ENCODE measurements at places on chromosomes 1 and 21.

DNA sequence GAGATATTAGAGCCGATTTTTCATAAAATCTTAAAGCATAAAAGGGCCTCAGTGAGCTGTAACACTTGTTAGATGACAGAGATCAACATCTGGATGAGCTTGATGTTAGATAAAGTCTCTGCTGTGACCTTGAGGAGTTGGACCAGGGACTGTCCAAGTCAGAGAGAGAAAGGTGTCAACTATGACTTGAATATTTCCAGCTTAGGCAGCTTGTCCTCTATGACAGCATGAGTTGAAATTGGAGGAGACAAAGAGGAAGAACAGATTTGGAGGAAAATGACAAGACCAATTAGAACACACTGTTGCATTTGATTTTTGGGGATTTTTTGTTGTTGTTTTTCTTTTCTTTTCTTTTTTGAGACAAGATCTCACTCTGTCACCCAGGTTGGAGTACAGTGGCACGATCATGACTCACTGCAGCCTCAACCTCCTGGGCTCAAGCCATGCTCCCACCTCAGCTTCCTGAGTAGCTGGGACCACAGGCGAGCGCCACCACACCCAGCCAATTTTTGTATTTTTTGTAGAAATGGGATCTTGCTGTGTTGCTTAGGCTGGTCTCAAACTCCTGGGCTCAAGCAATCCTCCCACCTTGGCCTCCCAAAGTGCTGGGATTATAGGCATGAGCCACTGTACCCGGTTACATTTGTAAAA is 35.3 kb upstream of the CLIC4 start:
- H3K27me3 ChIP-seq: no peaks in the 10 kb centered on the region
- H3K27ac ChIP-seq: no peak overlapping the region
- DNase-seq: no peak
- H3K36me3 ChIP-seq: no peaks in the 10 kb centered on the region
- peaks cover 14% of the 10 kb centered on the region for H3K4me1 ChIP-seq

DNA sequence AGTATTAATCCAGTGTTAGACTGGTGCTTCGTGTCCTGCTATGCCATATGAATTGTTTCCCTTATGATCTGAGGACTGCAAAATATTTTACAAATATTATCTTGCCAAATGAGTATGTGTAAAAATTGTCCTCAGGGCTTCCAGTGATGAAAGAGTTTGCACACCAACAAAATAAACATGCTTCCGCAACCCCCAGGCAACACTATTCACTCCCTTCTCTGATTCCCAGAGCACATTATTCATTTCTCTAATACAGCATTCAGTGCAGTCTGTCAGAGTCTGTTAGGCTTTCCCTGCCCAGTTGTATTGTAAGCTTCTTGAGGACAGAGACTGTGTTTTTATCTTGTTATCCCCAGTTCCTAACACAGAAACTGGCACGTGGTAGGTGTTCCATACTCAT is 409.9 kb upstream of the C1orf87 start:
- H3K27ac ChIP-seq: no peak overlapping the region
- no peak for DNase-seq
- no peak overlapping the region for H3K4me3 ChIP-seq
- H3K4me1 ChIP-seq: no peaks in the 10 kb centered on the region
- H3K27me3 ChIP-seq: no peaks in the 10 kb centered on the region
- H3K36me3 ChIP-seq: no peaks in the 10 kb centered on the region

- no peak overlapping the region for H3K27ac ChIP-seq
- H3K27me3 ChIP-seq: no peaks in the 10 kb centered on the region
- no peak for DNase-seq
- peaks cover 5% of the 10 kb centered on the region for H3K36me3 ChIP-seq
These were observed 108.7 kb downstream of the RGL1 start for GRCh38 chr1:183913567-183913993.

- H3K4me3 ChIP-seq: no peak overlapping the region
- no peaks in the 10 kb centered on the region for H3K4me1 ChIP-seq
- DNase-seq: no peak
- no peaks in the 10 kb centered on the region for H3K27me3 ChIP-seq
These were observed 32.9 kb downstream of the NBPF3 start for GRCh38 chr1:21472861-21473260.

- H3K36me3 ChIP-seq: peaks cover 1% of the 10 kb centered on the region
- H3K27ac ChIP-seq: no peak overlapping the region
- H3K4me1 ChIP-seq: no peaks in the 10 kb centered on the region
- H3K27me3 ChIP-seq: peaks cover 69% of the 10 kb centered on the region
- DNase-seq: no peak
These were observed 12.8 kb downstream of the SH2D1B start for GRCh38 chr1:162398999-162399580.

DNA sequence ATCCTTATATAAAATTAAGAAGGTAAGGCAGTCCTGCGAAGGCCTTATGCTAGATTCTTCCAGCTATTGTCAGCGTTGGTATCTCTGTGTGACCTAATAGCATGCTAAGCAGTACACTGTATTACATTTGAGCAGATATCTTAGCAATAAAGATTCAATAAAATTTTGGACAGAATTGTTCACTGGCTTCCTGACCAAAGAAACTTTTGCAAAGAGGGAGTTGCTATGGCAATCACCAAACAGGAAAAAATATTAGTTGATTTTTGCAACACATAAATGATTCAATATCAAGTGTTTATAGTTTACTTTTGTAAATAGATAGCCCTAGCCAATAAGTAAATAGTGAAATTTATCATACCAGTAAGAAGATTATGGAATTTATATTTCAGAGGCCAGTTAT is 31.0 kb upstream of the PLEKHO1 start:
- DNase-seq: no peak
- no peak overlapping the region for H3K4me3 ChIP-seq
- no peaks in the 10 kb centered on the region for H3K4me1 ChIP-seq
- H3K36me3 ChIP-seq: peaks cover 11% of the 10 kb centered on the region

GRCh38 chr1:40553017-40553416 is 21.6 kb downstream of the ZNF684 start:
- H3K4me1 ChIP-seq: no peaks in the 10 kb centered on the region
- peaks cover 2% of the 10 kb centered on the region for H3K36me3 ChIP-seq
- H3K27me3 ChIP-seq: no peaks in the 10 kb centered on the region
- H3K4me3 ChIP-seq: no peak overlapping the region
- DNase-seq: no peak

DNA sequence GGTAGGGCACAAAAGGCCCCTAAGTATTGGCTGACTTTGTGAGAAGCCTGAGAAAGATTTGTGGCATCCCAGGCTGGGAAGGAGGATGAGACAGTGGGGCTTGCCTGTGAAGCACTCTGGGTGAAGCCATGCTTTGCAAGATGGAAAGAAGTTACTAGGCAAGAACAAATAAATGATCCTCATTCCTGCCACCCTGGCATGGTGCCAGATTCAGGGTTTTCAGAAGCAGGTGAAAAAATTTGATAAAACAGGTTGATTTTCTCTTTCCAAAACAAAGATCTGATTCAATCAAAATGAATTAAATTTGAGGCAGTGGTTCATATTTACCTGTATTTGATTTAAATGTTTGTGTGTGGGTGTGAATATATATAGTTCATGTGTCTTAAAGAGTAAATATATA is 386.9 kb upstream of the PROX1 start:
- no peaks in the 10 kb centered on the region for H3K4me1 ChIP-seq
- H3K4me3 ChIP-seq: no peak overlapping the region
- DNase-seq: no peak
- H3K36me3 ChIP-seq: no peaks in the 10 kb centered on the region
- H3K27me3 ChIP-seq: no peaks in the 10 kb centered on the region

DNA sequence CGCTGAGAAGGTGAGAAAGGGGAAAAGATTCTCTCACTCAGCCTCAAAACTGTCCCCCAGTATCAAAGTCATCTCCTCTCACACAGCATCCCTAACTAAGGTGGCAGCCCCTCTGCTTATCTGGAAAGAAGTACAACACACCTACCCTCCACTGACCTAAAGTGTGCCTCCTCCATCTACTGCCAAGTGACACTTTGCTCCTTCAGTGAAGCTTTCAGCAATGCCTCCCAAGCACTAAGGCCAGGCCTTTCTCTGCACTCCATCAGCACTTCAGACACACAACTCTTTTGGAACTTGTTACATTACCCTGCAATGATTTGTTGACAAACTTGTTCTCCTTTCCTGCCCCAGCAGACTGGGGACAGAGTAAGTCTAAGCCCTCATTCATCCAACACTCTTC is 1.4 kb downstream of the SH3BP5L start:
- peak overlapping the region; percentile 95 for H3K27ac ChIP-seq
- H3K27me3 ChIP-seq: no peaks in the 10 kb centered on the region
- H3K36me3 ChIP-seq: peaks cover 25% of the 10 kb centered on the region
- H3K4me3 ChIP-seq: peak overlapping the region; percentile 98

DNA sequence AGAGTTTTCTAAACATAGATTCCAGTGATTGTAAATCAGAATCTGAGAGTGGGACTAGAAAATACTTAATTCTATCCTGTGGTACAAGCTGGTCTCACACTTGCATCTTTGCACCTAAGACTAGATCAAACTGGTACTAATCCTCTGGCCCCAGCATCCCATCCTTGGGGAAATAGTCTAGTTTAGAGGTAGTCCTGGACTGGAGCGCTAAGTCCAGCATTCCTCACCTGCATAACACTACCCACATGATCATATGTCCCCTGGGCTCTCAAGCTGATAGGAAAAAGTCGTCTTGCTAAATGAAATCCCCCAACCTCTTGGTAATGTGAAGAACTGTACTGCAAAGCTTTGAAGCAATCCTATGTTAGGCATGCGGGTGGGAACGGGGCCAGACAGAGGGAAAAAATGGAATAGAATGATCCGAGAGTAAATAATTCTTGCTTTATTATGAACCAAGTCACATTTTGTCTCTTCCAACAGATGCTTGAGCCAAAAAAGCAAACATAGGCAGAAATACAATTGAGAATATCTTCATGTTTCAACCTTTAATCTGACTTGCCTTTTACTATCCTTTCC is 4.8 kb downstream of the COX20 start:
- H3K27me3 ChIP-seq: no peaks in the 10 kb centered on the region
- no peak overlapping the region for H3K4me3 ChIP-seq
- peak overlapping the region; percentile 40 for H3K27ac ChIP-seq
- H3K36me3 ChIP-seq: peaks cover 47% of the 10 kb centered on the region

GRCh38 chr1:170520601-170521000 is 11.4 kb upstream of the GORAB start:
- peaks cover 72% of the 10 kb centered on the region for H3K27me3 ChIP-seq
- DNase-seq: no peak
- no peak overlapping the region for H3K27ac ChIP-seq
- no peaks in the 10 kb centered on the region for H3K4me1 ChIP-seq

GRCh38 chr1:89781494-89782126 is 39.2 kb upstream of the LRRC8D start:
- peak; percentile 35 for DNase-seq
- no peaks in the 10 kb centered on the region for H3K36me3 ChIP-seq
- H3K27me3 ChIP-seq: no peaks in the 10 kb centered on the region
- peak overlapping the region; percentile 49 for H3K4me3 ChIP-seq

DNA sequence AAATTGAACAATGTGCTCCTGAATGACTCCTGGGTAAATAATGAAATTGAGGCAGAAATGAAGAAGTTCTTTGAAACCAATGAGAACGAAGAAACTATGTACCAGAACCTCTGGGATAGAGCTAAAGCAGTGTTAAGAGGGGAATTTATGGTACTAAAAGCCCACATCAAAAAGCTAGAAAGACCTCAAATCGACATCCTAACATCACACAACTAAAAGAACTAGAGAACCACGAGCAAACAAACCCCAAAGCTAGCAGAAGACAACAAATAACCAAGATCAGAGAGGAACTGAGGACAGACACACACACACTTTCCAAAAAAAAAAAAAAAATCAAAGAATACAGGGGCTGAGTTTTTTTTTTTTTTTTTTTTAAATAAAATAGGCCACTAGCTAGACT is 564.2 kb downstream of the SMYD3 start:
- no peak for DNase-seq
- H3K27me3 ChIP-seq: no peaks in the 10 kb centered on the region
- peaks cover 2% of the 10 kb centered on the region for H3K36me3 ChIP-seq
- H3K4me1 ChIP-seq: peaks cover 29% of the 10 kb centered on the region

DNA sequence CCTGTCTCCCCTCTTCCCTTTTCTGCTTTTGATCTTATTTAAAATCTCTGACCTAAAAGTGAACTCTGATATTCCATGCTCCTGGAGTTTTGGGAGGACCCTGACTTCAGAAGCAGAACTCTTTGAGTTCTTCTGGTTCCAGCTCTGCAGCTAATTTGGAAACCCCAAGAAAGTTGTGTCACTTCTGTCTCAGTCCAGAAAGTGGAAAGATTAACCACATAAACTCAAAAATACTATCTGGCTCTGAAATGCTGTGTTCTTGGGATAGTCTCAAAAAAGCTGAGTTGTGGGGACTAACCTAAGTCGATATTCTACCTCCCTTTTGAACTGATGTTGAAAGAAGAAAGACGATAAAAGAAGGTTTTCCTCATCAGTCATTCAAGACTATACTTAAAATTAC is 59.8 kb downstream of the ITPKB start:
- no peaks in the 10 kb centered on the region for H3K27me3 ChIP-seq
- H3K4me3 ChIP-seq: peak overlapping the region; percentile 77
- H3K27ac ChIP-seq: peak overlapping the region; percentile 97
- H3K4me1 ChIP-seq: peaks cover 97% of the 10 kb centered on the region
- H3K36me3 ChIP-seq: peaks cover 46% of the 10 kb centered on the region

GRCh38 chr1:154608397-154609270 is 648 bp upstream of the ADAR start:
- H3K36me3 ChIP-seq: peaks cover 31% of the 10 kb centered on the region
- peak overlapping the region; percentile 95 for H3K27ac ChIP-seq
- peaks cover 64% of the 10 kb centered on the region for H3K4me1 ChIP-seq
- peak overlapping the region; percentile 86 for H3K4me3 ChIP-seq
- H3K27me3 ChIP-seq: no peaks in the 10 kb centered on the region

DNA sequence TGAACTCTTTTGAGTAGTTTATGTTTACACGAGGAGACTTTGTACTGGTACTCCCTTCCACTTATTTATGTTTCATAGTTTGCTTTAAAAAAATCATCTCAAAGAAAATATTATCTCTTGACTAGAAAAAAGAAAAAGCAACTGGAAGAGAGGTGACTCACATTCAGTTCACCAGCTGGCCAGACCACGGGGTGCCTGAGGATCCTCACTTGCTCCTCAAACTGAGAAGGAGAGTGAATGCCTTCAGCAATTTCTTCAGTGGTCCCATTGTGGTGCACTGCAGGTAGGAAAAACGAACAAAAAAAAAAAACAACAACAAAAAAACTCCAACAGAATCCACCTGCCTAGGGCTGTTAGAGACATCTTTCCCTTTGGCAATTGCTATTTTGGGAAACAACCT is 102.9 kb downstream of the PTPRC start:
- H3K27ac ChIP-seq: no peak overlapping the region
- H3K4me3 ChIP-seq: no peak overlapping the region
- H3K27me3 ChIP-seq: no peaks in the 10 kb centered on the region
- no peak for DNase-seq
- peaks cover 40% of the 10 kb centered on the region for H3K4me1 ChIP-seq

DNA sequence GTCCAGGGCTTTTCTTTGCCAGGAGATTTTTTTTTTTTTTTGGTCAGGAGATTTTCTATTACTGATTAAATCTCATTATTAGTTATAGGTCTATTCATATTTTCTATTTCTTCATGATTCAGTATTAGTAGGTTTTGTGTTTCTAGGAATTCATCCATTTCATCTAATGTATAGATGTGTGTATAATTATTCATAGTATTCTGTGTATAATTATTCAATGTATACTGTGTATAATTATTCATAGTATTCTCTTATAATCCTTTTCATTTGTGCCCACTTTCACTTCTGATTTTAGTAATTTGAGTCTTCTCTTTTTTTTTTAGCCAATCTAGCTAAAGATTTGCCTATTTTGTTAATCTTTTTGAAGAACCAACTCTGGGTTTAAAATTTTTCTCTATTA is 12.3 kb upstream of the PNRC2 start:
- H3K4me3 ChIP-seq: no peak overlapping the region
- H3K27ac ChIP-seq: no peak overlapping the region
- no peaks in the 10 kb centered on the region for H3K36me3 ChIP-seq
- no peaks in the 10 kb centered on the region for H3K4me1 ChIP-seq
- H3K27me3 ChIP-seq: peaks cover 28% of the 10 kb centered on the region
